ENCODE measurements at places on chromosomes 16 and 17.
A peak's percentile ranks its signal among the peaks of the same experiment; 100 is the strongest.

GRCh38 chr17:1718362-1719165, 5.9 kb upstream of the WDR81 start:
- peak; percentile 44 for DNase-seq

GRCh38 chr17:4509401-4509800, 10.7 kb downstream of the SPNS2 start:
- no peak for DNase-seq

DNA sequence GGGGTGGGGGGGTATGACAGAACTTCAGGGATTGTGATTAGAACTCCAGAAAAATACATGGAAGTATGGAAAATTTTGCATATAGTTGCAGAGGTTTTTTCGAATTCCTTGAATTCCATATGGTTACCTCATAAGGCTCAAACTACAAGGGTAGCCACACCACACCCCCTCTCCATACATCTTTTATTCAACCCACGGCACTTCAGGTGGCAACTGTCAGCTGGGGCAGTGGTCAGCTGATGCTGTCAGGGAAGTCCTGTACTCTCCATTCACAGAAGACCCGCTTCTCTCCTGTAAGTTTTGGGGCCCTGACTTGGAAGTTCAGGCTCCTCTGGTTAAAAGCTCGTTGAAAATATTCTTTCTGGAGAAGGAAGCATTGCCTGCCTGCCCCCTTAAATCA, 57.5 kb upstream of the CLEC19A start:
- no peak for DNase-seq

DNA sequence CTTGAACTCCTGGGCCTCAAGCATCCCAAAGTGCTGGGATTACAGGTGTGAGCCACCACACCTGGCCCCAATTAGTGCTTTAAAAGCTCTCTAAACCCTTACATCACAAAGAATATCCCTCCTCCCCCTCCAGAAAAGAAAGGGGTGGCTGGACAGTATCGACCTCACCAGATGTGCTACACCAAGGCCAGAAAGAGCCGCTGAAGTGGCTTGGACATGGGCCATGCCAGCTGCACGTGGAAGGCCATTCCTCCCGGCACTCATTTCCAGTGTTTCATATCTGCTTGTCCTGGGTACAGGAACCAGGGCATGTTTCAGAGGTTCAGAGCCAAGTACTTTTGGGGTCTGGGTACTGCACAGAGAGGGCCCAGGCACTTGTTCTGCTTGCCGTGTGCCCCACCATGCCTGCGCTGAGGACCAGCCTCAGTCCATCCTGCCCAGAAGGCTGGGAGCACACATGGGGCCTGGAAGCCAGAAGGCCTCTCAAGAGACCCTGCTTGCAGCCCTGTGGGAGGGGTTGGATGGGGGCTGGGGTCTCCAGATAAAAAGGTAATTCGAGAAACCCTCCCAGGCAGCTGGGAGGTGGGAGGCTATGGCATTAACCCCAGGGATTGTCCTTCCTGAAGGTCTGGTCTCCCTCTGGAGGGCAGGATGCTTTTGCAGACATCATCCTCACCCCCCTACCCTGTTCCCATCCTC, 3.5 kb upstream of the SRRM2 start:
- no peak for DNase-seq

- DNase-seq: no peak
Measured at GRCh38 chr17:40122136-40122998, 596 bp downstream of the MSL1 start.

- no peak for DNase-seq
Measured at GRCh38 chr16:3147046-3147756, 12.4 kb downstream of the ZNF213 start.

- DNase-seq: no peak
Measured at GRCh38 chr16:50694206-50694605, 800 bp downstream of the NOD2 start.

DNA sequence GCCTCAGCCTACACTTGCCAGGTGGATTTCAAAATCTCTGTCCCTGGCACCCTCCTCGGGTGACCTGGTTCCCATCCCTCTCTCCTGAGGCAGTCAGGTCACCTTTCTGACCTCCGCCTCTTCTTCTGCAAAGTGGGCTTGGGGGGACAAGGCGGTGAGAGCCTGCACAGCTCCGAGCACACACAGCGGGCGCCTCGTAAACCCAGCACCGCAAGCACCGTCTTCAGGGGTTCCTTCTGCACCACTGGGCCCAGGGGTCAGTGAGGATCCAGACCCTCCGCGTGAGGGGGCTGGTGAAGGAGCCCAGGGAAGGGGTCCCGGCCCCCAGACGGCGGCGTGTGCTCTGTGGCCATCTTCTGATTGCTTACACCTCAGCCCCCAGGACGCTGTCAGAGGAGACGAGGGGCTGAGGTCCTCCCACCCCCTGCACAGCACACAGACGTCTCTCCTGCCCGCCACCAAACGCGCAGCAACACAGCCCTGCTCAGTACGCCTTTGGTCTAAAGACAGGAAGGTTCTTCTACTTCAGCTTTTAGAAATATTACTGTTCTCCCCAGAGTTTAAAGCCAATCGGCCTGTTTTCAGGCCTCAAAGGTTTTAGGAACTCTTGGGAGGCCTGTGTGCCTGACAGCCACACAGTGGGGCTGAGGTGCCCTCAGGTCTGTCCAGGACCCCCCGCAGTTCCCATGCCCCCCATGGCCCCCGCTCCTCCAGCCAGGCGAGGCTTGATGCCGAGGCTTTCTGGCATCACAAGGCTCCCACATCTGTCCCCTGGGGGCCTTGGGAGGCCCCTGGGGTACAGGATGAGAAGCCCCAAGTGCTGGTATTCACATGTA, 2.7 kb downstream of the CBFA2T3 start:
- no peak for DNase-seq

DNA sequence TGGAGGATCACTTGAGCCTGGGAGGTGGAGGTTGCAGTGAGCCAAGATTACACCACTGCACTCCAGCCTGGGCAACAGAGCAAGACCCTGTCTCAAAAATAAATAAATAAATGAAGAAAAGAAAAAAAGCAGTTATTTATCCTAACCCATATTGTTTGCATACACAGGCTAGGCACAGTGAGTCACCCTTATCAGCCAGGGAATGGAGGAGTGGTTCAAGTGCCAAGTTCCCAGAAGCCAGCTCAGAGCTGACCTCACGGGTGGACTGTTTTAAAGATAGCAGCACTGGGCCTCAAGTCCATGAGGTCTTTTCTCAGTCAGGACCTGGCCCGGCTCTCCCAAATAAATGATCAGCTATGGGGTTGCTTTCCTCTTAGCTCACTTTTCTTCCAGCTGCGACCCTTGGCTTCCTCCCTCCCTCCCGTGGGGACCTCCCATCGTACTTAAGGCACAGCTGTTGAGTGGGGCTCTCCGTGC, 22.6 kb upstream of the MGAT5B start:
- DNase-seq: no peak

GRCh38 chr17:68829211-68829610, 126.0 kb downstream of the ABCA8 start:
- DNase-seq: peak; percentile 15

DNA sequence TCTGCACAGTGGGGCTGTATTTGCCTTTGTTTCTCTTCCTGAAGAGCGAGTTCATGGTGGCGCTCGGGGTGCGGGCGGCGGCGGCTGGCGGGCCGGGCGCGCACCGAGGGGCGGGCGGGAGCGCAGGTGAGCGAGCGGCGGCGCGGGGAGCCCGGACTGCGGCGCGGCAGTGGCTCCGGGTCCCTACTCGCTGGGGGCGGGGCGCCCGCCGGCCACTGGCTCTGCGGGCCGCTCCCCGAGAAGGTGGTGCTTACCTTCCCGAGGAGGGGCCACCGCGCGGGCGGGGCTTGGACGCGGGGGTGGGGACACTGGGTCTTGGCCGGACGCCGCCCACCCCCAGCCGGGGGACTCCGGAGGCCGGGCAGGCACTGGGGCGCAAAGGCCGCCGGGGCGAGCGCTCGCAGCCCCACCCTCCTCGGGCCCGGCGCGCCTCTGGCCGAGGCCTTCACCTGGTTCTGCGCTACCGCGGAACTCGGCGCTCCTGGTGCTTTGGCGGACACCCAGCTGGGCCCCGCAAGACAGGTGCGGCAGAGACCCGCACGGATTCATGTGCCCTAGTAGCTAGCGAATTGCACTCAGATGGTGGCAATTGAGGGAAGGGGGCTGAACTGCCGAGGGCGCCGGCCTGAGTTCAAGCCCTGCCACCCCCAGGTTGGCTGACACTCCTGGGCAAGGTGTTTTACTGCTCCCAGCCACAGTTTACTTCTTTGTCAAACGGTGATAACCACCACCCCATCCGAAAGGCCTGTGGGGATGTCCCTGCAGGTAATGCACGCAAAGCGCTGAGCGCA, at the start of gene PPL:
TSS of gene PPL (minus strand) at position 158 of the 791 bp plus-strand sequence. CDS start at position 55, 103 bp downstream.
- DNase-seq: no peak

DNA sequence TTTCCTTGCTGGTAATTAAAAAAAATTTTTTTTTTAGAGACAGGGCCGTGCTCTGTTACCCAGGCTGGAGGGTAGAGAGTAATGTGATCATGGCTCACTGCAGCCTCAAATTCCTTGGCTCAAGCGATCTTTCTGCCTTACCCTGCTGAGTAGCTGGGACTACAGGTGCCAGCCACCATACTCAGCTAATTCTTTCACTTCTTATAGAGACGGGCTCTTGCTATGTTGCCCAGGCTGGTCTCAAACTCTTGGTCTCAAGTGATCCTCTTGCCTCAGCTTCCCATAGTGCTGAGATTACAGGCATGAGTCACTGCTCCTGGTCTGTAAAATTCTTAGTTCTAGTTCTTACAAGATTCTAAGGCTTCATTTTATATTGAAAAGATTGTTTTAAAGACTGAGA, 11.1 kb downstream of the SMIM36 start:
- no peak for DNase-seq

DNA sequence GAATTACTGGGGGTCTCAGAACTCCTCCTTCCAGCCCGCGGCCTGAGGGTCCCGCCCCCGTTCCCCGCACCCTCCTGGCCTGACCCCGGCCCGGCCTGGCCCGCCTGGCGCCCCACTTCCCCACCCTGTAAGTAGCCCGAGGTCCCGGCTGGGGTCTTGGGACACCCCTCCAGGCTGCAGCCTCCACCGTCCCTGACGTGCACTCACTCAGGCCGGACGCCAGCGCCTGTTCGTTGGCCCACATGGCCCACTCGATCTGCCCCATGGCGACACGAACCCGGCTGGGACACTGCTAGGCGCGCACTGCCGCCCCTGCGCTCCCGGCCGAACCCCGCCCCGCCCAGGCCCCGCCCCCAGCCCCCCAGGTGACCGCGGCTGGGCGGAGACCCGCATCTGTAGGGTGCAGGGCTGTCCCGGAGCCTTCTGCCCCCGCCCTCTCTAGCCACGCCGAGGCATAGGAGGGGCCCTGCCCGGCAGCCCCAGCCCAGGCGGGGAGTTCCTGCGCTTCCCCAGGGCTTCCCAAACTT, at the start of gene CYBA:
TSS of gene CYBA (minus strand) at position 305 of the 527 bp plus-strand sequence. CDS start at position 265, 40 bp downstream.
- DNase-seq: peak; percentile 90

GRCh38 chr16:9511389-9511788, 419.9 kb downstream of the HAPSTR1 start:
- DNase-seq: no peak

DNA sequence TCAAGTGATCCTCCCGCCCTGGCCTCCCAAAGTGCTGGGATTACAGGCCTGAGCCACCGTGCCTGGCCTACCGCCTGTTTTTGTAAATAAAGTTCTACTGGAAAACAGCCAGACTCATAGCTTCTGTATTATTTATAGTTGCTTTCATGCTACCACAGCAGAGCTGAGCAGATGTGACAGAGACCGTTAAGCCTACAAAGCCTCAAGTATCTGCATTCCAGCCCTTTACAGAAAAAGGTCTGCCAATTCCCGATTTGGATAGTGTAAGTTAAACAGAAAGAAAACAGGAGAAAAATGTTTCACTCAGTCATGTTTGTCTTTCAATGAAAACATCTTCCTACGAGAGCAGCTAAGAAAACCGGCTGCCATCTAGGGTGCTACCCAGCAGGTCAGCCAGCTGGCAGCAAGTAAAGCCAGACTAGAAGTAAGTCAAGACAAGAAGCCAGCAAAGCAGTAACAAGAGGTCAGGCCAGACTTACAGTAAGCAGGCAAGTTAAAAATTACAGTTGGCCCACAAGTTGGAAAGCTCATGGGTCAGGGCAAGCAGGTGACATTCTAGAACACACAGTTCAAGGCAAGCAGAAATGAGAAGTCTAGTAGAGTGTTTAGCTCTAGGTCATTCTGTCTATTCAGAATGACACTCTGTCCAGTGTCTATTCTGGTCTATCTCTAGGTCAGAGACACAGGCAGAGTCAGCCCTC, 17.7 kb downstream of the NCBP3 start:
- no peak for DNase-seq

DNA sequence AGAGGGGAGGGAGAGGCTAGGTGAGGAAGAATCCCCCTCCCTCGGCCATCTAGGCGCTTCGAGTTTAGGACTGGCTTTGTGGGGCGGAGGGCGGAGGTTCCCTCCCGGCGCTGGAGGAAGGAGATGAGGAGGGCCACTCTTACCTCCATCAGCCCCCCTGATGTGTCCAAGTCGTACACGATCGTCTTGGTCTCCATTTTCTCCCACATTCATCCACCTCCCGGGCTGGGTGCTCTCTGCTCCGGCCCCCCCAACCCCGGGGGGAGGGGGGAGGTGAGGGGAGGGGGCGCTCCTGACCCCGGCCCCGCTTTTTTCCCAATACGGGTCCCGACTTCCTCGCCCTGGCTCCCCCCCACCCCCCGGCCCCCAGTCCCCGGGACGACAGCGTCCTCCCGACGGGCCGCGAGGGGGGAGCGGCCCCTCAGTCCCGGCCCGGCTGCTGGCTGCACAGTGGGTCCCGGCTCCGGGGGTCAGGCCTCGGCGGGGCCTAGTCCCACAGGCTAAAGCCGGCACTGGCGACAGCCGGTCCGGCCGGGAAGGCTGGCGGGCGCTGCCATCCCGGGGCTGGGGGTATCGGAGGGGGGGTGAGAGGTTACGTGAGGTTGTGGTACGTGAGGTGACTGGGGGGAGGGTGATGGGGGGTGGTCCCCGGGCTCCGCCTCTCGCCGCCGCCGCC, 428 bp downstream of the PHF12 start:
- no peak for DNase-seq

DNA sequence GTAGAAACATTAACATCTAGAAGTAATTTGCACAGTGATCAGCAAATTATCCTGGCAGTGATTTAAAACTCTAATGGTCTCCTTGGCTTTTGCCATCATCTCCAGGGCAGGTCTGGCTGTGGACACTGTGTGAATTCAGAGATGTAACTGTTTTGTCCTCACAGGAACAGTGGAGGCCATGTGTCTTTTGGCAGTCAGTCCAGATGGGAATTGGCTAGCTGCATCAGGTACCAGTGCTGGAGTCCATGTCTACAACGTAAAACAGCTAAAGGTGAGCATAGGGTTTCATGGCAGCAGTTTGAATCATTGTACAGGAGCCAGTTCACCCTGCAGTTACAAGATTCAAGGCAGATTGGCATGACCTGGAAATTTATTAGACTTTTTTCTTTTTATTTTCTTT, 26.8 kb upstream of the SNTB2 start:
- no peak for DNase-seq
